Caco-2 (cell line): ENCODE measurements at places on chromosomes 6 and 20.

DNA sequence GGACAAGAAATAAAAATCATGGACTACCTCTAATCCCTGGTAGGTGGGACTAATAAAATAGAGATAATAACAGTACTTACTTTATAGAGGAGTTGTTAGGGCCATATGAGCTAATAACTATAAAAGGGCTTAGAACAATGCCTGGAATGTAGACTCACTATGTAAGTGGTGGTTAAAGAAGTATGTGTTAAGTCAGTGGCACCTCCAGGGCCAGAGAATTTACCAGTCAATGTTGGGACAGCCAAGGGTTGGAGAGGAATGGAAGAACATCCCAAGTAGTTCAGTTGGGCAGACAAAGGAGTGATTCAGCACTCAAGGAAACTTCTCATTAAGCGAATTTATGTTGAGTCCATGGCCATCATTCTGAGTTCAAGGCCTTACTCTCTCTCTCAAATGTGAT is 116.8 kb downstream of the OTOR start:
- no peak for DNase-seq

DNA sequence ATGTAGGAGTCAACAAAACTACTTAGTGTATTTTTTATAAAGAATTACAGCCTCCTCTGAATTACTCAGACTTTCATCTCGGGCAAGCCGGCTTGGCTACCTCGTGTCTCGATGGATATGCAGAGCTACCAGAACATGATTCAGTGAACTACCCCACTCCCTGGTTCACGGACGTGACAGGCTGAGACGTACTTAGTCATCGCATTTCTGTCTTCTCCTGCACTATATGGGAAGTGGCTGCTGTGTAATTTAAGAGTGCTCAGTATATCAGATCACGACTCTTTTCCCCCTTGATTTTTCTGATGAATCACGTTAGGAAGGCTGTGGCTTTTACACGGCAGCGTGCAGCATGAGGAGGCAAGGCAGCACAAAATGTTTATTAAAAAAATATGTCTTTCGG is 302.7 kb upstream of the ZFP64 start:
- DNase-seq = no peak

- DNase-seq = no peak
Measured at GRCh38 chr6:42974919-42975505, 4.0 kb downstream of the PEX6 start.

- no peak for DNase-seq
Measured at GRCh38 chr6:131101911-131102680, 33.2 kb upstream of the AKAP7 start.

DNA sequence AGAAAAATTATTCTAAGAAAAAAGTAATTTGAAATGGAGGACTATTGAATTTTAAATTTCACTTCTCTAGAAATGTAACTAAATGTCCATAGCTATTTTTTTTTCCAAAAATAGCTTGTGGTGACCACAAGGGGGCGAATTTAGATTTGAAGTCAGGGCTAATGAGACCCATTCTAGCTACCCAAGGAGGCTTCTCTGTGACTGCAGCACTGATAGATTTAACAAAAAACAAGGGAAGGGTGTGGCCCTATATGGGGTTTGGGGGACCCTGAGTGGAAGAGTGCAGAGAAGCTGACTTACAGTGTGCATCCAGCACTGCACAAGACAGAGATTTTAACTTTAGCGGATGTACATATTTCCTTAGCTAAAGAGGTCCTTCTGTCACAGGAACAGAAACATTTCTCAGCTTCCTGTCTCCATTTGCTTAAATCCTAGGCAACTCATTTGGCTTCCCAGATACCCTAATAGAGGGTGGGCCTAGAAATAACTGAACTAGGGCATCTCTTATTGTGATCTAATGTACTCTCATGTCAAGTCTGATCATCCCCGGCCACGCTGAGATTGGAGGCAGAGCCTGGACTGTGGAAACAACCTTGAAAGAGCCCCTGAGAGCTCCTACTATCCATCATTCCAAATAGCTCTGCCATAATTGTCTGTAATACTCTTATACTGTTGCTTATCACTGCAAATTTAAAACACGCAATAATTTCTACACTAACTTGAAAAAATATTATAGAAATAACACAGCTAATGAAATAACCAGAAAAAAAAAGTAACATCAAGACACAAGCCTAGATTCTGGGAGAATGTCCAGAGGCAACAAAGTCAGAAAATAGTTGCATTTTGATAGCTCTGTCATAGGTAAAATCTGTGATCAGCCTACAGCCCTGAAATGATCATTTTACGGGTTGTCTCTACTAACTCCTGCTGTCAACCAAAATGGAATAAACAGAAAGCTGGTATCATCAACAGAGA is 93.6 kb downstream of the SNAP91 start:
- peak; percentile 37 for DNase-seq

GRCh38 chr6:32327103-32327502 is 44.6 kb downstream of the TSBP1 start:
- DNase-seq = no peak

DNA sequence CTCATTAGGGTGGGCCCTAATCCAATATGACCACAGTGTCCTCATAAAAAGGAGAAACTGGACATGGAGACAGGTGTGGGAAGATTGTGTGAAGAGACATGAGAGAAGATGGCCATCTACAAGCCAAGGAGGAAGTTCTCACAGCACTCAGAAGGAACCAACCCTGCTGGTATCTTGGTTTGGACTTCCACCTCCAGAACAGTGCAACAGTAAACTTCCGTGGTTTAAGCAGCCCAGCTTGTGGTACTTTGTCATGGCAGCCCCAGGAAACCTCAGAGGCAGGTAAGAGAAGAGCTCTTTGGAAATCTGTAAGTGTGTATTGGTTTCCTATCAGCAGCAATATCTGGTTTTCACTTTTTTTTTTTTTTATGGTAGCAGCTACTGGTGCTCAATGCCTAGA is 16.5 kb upstream of the CNKSR3 start:
- no peak for DNase-seq

DNA sequence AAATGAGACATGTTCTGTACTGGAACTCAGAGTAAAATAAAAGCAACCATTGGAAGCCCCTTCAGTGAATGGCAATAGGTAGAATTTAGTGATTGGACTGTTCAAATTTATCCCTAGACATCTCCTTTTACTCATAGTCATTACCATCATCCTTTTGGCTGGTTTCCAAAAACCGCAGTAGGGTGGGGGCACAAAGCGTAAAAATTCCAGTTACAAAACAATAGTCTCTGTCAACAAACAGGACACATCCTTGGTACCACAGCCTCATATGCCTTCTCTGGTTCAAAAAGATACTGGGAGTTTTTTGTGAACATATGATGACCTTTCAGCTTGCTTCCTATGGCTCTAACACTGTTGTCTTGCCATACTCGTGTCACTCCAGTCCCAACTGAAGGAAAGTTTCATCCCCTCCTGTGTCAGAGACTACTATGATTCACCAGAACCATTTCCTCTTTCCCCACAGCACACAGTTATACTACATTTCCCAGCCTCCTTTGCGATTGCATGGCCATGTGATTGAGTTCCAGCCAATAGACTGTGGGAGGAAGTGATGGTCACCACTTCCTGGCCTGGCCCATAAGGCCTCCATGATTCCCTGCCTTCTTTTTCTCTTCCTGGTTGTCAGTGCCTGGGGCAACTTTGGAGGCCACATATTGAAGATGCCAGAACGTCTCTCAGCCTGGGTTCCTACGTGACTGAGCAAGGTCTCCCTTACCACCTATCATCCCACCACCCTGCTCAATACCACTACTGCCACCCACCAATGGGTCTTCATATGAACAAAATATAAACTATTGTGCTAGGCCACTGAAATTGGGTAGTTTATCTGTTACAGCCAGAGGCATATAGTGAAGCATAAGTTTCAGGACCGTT is 162.4 kb downstream of the ID4 start:
- peak; percentile 16 for DNase-seq

- no peak for DNase-seq
Measured at GRCh38 chr6:38498805-38499445, 140.8 kb downstream of the BTBD9 start.

- no peak for DNase-seq
Measured at GRCh38 chr6:105733556-105734162, 330.8 kb upstream of the PREP start.

DNA sequence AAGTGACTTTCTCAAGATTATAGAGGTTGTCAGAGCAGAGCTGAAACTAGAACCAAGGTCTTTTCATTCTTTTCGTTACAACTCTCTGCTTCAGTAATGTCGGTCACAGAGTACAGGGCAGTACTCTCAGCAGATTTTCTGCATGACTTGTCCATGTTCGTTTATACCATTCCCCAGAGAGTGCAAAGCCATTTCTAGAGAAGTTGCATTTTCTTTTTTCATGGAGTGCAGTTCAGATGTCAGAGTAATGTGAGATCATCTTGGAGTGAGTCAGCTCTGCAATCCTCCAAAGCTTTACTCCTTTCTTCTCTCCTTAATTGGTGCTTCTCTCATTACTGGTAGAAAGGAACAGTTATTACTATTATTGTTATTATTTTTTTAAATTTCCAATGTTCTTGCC is 115.6 kb upstream of the B3GAT2 start:
- DNase-seq = no peak

DNA sequence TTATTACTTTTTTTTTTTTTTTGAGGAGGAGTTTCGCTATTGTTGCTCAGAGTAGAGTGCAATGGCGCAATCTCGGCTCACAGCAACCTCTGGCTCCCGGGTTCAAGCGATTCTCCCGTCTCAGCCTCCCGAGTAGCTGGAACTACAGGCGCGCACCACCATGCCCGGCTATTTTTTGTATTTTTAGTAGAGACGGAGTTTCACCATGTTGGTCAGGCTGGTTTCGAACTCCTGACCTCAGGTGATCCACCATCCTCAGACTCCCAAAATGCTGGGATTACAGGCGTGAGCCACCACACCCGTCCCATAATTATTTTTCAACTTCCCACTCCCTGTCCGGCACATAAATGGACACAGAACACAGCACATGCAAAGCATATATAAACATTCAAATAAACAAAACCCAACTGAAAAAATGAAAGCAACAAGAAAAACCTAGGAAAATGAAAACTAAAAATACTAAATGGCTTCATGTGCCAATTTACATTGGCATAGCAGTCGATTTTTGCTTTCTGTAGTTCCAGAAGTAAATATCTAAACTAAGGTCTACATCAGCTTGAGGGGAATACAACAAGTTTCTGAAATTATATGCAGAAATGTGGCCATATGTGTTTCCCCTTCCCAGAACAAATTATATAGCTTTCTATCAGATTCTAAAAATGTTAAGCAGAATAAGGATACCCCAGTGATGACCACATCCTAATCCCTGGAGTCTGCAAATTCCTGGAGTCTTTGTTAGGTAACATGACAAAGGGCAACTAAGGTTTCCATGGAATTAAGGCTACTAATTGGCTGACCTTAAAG is 113.9 kb downstream of the HFE start:
- DNase-seq = no peak

- DNase-seq = no peak
Measured at GRCh38 chr6:144305985-144306384, 20.9 kb downstream of the UTRN start.

GRCh38 chr6:113329942-113330635 is 527.1 kb upstream of the MARCKS start:
- DNase-seq = no peak

DNA sequence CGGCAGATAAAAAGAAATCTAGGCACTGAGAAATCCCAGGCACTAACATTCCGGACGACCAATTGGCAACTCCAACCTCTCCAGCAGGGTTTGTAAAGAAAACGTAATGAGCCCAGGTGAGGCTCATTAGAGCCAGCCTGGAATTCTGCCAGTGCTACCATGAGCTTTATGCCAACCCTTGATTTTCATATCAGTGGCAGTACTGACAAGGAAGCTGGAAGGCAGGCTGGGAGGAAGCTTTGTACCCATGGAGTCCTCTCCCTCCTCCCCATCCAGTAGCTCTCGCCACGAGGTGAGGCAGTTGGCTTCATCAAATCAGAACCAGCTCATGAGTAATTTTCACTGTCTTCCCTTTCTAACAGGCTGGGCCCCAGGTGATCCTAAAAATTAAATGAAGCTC is 250.2 kb downstream of the ZNF217 start:
- no peak for DNase-seq

DNA sequence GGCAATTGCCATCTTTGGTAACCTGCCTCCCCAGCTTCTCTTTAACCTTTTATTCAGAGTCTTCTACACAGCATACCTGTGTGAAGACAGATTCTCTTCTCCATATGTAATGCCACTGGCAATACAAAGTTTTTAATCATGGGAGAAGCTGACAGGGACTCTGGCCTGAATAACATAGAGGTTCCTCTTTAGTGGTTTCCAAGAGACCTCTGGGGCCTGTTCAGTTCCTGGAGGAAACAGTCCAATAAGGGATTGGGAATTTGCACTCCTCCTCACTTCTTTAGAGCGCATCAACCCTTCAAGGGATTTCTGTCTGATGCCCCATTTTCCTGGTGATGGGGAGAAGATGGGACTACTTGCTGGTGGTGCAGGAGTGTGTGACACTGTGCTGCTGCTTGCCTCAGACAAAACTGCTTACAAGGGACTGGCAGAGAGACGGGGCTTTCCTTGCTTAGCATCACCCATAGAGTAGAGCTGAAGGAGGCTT is 1.4 kb downstream of the RIMS1 start:
- no peak for DNase-seq
